M059J (cell line): ENCODE measurements at places on chromosomes 7 and 10. TPM values are rescaled to one million over a fixed set of nuclear protein-coding genes. Genes with fewer than 3 reads are reported as not detected.

GRCh38 chr10:117619223-117619622 is 76.7 kb downstream of the EMX2 start:
- DNase-seq: no peak

TUBB8 gene
- total RNA-seq: 0.22 TPM in 1 of 2 replicates, not detected in the other

APBB1IP gene
- 0.37 TPM in 1 of 2 replicates, not detected in the other for total RNA-seq

DNA sequence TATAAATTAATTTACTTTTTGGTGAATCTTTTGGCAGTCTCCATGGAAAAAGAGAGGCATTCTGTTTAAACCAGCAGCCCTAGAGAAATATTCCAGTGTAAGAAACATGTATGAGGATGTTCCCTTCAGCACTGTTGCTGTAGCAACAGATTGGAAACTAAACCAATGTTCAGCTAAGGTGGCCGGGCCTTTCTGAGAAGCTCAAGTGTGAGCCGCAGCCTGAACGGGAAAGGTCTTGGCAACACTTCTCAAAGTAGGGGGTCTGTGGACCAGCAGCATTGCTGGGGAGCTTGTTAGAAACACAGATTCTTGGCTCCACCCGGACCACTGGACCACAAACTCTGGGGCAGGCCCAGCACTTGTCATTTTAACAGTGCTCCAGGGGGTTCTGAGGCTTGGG is 36.2 kb downstream of the RAMP3 start:
- DNase-seq: no peak
